ENCODE measurements at places on chromosomes 13 and 19.

- peak; percentile 26 for DNase-seq
Observed at GRCh38 chr19:42606660-42607351, 12.1 kb upstream of the CEACAM8 start.

DNA sequence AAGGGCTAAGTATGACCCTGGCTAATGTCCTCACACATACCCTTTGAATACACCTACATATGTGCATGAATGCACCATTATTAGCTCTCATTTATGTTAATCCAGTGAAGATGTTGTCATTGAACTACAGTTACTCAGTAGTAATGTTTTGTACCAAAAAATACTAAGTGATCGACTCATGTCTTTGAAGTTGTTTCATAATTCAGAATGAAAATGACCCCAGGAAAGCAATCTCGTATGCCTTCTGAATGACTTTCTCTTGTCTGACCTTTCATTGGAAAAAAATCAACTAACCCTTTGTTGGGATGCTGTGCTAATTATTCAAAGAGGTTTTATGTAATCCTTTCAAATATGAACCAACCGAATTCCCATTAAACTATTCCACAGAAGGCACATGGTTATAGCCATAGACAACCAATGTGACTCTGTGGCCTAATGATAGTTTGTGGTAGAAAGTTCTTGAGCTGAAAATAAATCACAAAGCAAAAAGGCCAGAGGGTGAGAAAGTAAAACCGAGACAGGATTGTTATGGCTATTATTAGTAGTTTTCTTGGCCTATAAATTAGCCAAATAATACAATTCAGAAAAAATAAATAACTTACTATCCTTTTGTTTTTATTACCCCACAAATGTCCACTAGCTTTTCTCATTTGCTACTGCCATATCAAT, 86.8 kb upstream of the STARD13 start:
- no peak for DNase-seq

- no peak for DNase-seq
Observed at GRCh38 chr13:35449821-35450220, 26.7 kb downstream of the MAB21L1 start.

DNA sequence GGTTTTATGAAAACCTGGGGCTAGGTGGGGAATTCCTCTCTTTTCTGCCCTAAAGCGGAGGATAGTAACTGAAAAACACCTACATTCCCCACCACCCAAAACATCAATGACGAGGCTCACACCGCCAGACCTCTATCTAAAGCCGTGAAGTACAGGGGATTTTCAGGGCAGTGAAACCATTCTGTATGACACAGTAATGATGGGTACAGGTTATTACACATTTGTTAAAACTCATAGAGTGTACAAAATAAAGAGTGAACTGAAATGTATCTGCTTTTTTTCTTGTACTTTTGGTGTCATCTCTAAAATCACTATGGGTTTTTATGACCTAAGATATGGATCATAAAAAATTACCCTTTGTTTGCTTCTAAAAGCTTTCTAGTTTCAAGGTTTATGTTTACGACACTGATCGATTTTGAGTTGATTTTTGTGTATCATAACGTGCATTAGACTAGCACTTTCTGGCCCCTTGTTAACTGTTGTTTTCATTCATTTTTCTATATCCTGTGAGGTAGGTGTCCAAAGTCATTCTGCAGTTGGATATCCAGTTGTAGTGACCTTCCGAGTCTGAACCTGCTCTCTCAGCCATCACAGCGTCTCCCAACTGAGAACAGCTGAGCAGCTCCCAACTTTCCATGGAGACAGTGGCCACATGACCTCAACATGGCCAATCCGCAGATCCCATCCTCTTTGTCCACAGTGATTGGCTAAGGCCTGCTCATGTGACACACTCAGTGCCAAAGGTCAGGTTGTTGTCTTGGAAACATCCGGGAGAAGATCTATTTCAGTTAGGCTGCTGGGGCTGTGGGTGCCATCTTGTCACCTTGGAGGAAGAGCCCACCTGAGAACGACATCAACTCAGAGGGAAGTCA, 10.3 kb downstream of the MBD3L2B start:
- DNase-seq = no peak

DNA sequence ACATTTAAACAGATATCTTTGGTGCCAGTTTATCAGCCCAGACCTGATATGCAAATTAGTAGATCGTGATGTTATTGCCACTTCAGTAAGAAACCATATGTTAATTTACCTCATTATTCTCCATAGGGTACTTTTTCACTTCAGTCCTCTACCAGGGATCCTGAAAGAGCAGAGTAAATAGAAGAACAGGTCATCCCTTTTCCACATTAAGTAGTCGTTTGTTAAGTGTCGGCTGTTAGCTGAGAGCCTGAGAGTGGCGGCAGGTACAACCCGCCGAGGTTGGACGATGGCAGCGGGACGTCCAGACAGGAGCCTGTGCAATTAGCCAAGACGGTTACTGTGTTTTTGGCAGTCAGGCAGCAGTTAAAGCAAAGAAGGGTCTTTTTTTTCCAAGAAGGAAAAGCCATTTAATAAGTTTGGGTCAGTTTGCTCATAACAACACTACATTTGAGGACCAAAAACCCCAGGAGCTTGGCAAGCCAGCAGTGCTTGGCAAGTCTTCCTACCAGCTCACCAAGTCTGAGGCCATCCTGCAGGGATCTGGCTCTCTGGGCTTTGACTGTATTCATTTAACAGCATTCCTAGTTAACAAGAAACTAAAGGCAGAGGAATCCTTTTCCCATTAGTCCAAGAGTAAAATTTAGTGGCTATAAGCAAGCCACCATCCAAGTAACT, 231.8 kb downstream of the SHISA2 start:
- DNase-seq = no peak
